Activated naive CD8-positive, alpha-beta T cell treated with anti-CD3 and anti-CD28 coated beads for 36 hours (primary cell): ENCODE measurements at places on chromosomes 7 and 10. TPM values are rescaled to one million over a fixed set of nuclear protein-coding genes. Genes with fewer than 3 reads are reported as not detected.

DNA sequence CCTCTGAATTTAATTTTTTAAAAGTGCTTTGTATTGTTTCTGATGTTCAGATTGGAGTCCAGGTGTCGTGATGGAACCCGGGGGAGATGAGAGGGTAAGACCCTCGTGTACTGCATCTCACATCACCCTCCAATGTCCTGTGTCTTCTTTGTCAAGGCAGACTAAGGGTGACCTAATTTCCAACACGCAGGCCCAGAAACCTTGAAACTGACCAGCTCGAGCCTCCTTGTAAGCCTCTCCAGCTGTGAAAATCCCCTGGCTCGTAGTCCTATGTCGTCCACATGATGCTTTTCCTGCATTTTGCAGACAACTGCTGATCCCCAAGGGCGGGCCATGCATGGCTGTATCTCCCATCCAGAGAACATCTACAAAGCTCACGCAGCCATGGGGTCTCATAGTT lies 220.2 kb downstream of the ARHGAP12 start:
- H3K27me3 ChIP-seq = no peaks in the 10 kb centered on the region
- H3K4me1 ChIP-seq = peaks cover 16% of the 10 kb centered on the region
- no peak overlapping the region for H3K27ac ChIP-seq
- no peak overlapping the region for H3K4me3 ChIP-seq

Gene GPR15LG
- total RNA-seq = not detected

Gene DBF4
- total RNA-seq = 88.8 TPM

DNA sequence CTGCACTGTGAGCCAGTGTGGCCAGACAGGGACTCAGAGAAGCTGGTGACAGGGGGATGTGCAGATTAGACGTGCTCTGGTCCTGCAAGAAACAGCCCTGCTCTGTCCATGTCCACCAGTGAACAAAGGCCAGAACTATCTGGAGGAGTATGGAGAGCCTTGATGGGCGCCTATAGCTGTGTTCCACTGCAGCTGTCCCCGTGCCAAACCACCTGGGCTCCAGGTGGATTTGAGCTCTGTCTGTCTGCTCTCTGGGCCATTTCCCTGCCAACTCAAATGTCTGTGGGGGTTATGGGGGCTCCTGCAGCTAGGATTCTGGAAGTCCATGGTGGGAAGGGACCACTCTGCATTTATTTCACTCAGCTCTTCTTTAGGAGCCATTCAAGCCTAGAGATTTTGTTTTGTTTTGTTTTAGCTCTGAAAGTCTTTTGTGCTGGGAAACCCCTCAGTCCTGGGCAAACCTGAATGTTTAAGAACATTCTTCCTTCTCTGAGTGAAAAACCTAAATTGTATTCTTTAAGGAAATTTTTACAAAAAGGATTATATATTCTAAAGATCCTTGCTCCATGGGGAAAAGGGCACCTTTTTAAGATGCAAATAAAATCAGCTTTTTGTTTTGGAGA lies 1039.5 kb upstream of the SORCS1 start:
- H3K4me1 ChIP-seq = no peaks in the 10 kb centered on the region
- no peak overlapping the region for H3K27ac ChIP-seq
- H3K36me3 ChIP-seq = no peaks in the 10 kb centered on the region
- no peak for DNase-seq
- no peaks in the 10 kb centered on the region for H3K27me3 ChIP-seq

DNA sequence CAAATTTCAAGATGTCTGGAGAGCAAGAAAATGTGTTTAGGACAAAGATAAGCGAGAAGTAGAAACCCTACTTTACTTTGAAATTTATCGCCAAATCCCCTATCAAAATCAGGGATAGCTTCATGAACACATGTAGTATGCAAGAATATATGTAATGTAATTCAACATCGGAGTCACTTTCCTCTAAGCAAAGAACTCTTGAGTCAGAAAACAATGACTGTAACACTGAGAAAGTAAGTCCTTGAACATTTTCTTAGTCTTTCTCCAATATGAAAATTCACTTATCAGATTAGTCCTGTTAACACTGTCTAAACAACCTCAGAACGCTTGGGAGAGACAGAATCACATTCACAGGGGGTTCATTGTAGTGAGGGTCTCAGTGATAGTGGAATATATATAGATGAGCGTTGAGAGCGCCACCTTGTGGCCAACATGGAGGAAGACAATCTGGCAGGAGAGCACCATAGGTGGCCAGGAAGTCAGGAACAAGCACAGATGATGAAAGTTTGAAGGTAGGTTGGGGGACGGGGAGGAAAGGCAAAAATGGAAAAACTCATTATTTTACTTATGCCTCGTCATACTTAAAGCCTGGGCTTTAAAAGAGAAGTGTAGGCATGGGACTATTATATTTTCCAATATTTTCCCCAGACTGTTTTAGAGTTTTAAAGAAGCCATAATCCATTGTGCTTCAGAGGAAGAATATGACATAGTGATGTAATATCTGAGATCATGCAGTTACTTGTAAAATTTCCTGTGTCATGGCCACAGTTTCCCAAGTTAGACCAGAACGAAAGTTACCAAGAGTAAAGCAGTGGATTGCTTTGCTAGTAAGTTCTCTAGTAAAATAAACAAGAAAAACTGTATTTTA lies 115.5 kb upstream of the GNAI1 start:
- no peaks in the 10 kb centered on the region for H3K4me1 ChIP-seq
- DNase-seq = peak; percentile 19
- no peak overlapping the region for H3K27ac ChIP-seq
- no peak overlapping the region for H3K4me3 ChIP-seq
- H3K36me3 ChIP-seq = no peaks in the 10 kb centered on the region
- no peaks in the 10 kb centered on the region for H3K27me3 ChIP-seq

GRCh38 chr7:26900251-26900650 lies 35.9 kb upstream of the SKAP2 start:
- peaks cover 32% of the 10 kb centered on the region for H3K27me3 ChIP-seq
- no peak overlapping the region for H3K4me3 ChIP-seq
- DNase-seq = no peak
- H3K27ac ChIP-seq = no peak overlapping the region
- H3K4me1 ChIP-seq = no peaks in the 10 kb centered on the region
- H3K36me3 ChIP-seq = no peaks in the 10 kb centered on the region
